ENCODE measurements at places on chromosomes 11 and 22. TPM values are rescaled to one million over a fixed set of nuclear protein-coding genes. Genes with fewer than 3 reads are reported as not detected.

FAM180B gene
- total RNA-seq = not detected

FXYD6 gene
- total RNA-seq = 62.7 TPM

HBE1 gene
- not detected for total RNA-seq

DNA sequence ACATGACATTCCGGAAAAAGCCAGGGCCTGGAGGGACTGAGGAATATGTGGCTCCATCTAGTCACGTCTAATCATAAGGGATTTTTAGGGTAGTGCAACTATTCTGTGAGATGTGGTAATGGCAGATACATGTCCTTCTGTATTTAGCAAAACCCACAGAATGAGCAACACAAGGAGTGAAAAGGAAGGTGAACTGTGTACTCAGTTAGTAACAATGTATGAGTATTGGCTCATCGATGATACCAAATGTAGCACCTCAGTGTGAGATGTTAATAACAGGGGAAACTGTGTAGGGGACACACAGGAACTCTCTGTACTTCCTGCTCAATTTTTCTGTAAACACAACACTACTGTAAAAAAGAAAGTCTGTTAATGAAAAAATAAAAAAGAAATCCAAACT, 42.0 kb upstream of the CARS1 start:
- DNase-seq = no peak

DNA sequence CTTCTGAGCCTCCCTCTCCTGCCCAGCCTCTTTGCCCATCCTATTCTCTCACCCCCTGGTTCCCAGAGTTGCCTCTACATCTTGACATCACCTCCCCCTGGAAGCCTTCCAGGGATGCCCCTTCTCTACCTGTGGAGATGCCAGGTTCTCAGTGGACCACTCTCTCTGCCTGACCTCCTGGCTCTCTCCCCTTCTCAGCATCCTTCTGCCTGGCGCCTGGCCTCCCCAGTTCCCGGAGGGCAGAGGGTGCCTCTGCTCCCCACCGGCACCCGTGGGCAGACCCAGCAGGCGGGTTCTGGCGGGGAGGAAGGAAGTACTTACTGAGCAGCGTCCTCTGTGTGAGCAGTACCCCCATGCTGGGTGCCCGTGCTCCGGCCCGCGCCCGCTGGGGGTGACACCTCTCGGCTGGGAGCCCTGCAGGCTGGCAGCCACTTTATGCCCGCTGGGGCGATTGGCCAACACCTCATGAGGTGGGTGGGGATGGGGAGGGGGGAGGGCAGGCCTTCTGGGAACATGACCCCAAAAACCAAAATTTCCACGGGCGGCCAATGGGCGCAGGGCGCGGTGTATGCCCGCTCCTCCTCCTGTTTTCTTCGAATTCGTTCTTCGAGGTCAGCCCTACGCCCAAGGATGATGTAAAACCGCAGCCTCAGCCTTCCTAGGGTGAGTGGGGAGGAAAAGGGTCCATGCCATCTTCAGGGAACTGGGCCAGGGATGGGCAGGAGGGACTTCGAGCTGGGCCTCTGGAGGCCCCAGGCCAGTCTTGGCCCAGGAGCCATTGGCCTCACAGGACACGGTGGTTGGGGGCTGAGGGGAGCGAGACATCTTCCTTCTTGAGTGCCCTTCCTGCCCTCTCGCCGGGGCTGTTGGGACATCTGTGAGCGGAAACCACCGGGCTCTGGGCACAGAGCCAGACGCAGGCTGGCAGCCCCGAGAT, at the start of gene OSM:
Gene OSM, minus strand, starts transcription at position 407 of the 937 bp plus-strand sequence. Its CDS starts 52 bp downstream, at position 355.
- no peak for DNase-seq

IGSF22 gene
- total RNA-seq = 2.5 TPM

GRCh38 chr22:46913351-46913750, 150.9 kb downstream of the TBC1D22A start:
- DNase-seq = no peak

ROBO4 gene
- 29.5 TPM for total RNA-seq

GRCh38 chr22:38049812-38050619, 7.2 kb upstream of the PICK1 start:
- DNase-seq = no peak

LDHAL6A gene
- total RNA-seq = not detected

- DNase-seq = peak; percentile 84
Measured at GRCh38 chr22:17120281-17120680, 879 bp downstream of the TMEM121B start.

DNA sequence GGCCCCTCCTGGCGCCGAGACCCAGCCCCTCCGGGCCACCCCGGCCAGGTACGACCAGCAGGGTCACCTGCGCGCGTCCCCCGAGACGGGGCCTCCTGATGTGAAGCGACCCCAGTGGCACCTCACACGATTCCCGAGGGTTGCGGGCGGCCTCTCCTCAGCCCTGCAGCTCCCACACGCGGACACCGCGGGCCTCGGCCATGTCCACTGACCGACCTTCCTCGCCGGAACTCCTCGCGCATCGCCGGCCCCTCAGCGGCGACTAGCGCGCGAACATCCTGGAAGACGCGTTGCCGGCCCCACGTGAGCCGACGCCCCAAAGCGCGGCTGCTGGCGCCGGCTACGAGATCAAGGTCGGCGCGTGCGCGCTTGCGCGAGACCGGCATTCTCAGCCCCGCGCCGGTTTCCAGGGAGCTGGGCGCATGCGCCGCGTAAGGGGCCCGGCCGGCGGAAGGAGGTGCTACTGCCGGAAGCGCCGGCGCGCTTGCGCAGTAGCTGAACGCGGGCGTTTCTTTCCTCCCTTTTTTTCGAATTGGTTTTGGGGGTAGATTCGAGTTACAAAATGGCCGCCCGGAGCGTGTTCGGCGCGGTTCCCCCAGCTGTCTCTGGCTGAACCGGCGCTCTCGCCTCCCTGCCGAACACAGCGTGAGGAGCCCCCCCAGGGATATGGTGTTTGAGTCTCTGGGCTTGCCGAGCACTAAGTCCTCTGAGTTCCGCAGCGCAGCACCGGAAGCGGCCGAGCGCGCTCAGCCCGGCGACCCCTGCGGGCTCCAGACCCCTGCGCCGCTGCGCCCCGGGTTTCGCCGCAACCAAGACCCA, at the start of gene NUP50:
Gene NUP50, plus strand, starts transcription at position 475 of the 819 bp plus-strand sequence. CDS start 4,253 bp downstream, outside the sequence.
- DNase-seq = peak; percentile 98

GRCh38 chr11:131889760-131890581, 519.6 kb downstream of the NTM start:
- DNase-seq = peak; percentile 53

DNA sequence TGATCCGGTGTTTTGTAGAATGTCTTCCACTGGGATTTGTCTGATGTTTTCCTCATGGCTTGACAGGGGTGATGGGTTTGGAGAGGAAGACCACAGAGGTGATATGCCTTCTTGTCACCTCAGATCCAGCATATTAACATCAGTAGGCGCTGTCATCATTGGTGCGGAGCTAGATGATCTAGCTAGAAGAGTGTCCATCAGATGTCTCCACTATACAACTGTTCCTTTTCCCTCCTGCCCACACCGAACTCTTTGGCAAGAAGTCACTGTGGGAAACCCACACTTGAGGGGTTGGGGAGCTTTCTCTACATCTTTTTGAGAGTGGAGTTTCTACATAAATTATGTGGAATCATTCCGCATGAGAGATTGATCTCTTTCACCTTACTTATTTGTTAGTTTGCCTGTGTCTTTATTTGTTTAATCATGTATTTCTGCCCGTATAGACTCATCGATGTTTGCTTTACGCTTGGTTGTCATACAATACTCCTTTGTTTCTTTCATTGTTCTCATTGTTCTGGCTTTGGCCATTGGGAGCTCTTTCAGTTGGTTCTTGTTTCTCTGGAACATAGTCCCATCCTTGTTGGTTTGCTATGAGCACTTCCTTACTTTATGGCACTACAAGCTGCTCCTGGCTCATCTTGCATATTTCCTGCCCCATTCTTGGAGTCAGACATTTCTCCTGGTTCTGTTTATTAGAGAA, 1420.3 kb downstream of the BRD1 start:
- DNase-seq = no peak

DNA sequence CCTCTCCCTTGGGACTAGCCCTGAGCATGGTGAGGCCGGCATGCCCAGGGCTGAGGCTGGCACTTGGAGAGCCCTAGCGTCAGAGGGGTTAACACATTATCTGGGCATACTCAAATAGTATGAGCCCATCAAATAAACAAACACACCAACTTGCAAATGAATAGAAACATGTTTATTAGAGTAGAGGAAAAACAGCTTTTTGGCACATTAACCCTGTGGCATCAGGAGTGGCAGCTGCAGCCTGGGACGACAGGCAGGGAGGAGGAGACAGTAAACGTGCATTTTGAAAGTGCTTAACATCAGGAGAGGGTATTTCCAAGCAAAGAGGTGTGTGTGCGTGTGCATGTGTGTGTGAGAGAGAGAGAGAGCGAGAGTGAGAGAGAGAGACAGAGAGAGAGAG, 684.9 kb downstream of the NTM start:
- no peak for DNase-seq

- peak; percentile 95 for DNase-seq
Measured at GRCh38 chr11:57499413-57499982, 16.0 kb downstream of the SLC43A1 start.

DNA sequence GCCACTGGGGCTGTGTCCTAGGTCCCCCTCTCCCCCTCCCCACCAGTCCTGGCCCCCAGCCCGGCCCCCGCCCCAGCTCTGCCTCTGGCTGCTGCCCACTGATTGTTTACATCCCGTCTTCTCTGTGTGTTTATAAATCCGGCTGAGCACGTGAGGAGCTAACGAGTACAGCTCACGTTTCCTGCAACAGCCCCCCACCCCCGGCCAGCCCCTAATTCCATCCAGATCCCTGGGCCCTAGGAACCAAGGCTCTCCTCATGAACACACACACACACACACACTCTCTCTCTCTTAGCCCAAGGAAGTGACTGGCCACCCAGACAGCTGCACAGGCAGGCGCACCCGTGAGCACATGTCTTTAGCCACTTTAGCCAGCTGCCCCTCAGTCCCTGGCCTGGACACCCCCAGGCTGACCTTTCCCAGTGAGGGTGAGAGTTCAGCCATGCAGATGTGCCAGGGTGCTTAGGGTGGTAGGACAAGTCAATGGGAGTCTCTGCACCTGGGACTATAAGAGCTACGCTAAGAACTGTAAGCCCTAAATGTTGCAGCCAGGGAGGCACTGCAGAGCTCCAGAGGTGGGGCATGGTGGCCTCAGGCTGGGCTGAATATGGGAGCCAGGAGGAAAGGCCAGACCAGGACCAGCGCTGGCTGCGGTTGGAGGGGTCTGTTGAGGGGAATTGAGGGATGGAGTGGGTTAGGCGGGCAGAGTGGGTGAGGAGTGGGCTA, 2.9 kb downstream of the CLCF1 start:
- DNase-seq = peak; percentile 83

PATE2 gene
- total RNA-seq = not detected

- no peak for DNase-seq
Measured at GRCh38 chr22:28992565-28993356, 68.9 kb downstream of the C22orf31 start.

DNA sequence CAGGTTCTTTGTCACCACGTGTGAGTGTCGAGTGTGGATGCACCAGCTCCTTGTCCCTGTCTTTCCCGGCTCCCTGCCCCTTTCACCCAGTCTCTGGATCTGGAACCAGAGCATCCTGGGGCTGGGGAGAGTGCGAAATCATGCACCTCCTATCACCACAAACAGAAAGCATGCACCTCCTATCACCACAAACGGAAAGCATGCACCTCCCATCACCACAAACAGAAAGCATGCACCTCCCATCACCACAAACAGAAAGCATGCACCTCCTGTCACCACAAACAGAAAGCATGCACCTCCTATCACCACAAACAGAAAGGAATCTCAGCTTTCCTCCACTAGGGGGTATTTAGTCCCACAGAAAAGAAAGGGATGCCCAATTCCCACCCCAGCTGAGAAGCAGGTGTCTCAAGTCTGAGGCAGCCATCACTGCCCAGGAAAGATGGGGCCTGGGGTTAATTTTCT, 5.9 kb upstream of the GLB1L3 start:
- peak; percentile 23 for DNase-seq

- DNase-seq = no peak
Measured at GRCh38 chr22:29112121-29112520, 39.3 kb downstream of the KREMEN1 start.

GRCh38 chr11:45110562-45110961, 35.9 kb upstream of the PRDM11 start:
- DNase-seq = peak; percentile 86

DNA sequence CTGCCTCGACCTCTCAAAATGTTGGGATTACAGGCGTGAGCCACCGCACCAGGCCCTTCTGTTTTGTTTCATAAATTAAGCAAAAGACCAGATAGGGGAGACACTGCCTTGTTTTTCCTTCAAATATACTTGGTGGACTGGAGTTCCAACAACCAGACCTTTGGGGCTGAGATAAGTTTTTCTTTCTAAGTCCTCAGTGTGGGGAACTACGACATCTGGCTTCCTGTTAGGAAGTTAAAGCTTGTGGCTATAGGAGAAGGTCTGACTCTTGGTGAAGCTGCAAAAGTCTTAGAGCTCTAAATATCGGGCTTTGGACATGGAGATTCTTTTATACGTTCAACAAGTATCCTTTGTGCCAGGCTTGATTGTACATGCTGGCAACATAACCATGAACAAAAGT, 64.1 kb upstream of the EED start:
- DNase-seq = no peak

DNA sequence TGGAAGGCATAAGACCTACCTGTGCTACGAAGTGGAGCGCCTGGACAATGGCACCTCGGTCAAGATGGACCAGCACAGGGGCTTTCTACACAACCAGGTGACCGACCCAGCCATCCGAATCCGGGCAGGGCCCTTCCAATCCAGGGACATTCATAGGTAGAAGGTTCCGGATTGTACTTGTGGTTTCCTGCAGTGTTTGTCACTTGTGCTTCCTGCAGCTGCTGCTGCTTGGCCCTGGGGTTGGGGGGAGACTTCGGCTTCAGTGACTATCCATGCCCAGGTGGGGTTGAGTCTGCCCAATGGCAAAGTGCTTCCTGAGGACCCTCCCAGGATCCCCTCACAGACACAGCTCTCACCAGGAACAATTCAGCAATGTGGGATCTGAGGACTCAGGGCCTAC, 2.2 kb downstream of the APOBEC3A start:
- peak; percentile 43 for DNase-seq

APOL1 gene
- 160 TPM for total RNA-seq

DNA sequence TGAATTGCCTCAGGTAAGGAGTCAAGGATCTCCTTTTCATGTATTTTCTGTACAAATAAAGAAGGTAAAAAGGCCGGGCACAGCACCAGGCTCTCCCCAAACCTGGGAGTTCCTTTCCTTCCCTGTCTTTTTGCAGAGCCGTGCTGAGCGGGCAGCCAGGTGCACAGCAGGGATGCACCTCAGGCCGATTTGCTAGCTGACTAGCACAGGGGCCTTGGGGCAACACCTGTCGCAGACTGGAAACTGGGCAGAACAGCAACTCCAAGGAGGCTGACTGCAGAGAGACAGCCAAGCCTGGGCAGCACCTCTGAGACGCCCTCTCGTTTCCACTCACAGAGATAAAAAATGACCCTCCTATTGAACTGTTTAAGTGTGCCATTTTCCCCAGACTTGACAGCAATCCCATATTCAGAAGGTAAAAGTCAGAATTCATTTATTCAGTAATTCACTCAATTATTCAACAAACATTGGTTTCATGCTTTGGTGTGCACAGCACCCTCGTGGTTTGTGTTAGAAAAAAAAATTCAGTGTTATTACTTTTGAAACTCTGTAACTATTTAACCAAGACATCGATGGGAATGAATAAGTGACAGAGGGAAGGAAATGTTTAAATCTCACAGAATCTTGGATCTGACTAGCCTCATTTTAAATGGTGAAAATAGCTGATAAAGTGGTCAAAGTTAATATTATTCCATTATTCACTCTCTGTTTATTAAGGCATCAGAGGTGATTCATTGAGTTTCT, 120.9 kb downstream of the GALNT18 start:
- no peak for DNase-seq

- peak; percentile 63 for DNase-seq
Measured at GRCh38 chr22:43481568-43482317, 69.9 kb downstream of the MPPED1 start.

PRODH gene
- total RNA-seq = 6.7 TPM

GRCh38 chr22:50225200-50225969, 19.4 kb downstream of the TUBGCP6 start:
- DNase-seq = no peak
